ENCODE measurements at places on chromosomes 7 and 10.

GRCh38 chr7:27073076-27073475 is 22.7 kb downstream of the HOXA1 start:
- no peak for DNase-seq

DNA sequence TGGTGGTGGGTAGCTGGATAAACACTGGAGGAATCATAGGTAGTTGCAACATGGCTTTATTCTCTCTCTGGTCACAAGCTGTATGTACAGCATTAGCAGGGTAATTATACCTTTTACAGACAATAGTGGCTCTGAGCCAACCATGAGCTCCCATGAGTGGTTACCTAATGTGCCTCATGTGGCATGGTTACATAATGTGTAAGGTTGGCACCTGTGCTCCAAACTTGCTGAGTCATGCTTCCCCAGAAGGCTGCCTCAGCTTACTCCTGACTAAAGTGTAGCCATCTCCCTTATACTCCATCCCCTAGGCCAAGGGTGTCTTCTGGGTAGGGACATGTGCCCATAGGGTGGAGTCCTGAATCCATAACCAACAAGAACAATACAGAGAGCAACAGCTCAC is 345.3 kb upstream of the SEMA3C start:
- DNase-seq = no peak

GRCh38 chr7:23334482-23335056 is 35.4 kb downstream of the MALSU1 start:
- DNase-seq = no peak

- DNase-seq = no peak
Observed at GRCh38 chr10:100652406-100653135, 92.8 kb upstream of the PAX2 start.

- DNase-seq = no peak
Observed at GRCh38 chr10:55446441-55447002, 645.5 kb upstream of the PCDH15 start.

DNA sequence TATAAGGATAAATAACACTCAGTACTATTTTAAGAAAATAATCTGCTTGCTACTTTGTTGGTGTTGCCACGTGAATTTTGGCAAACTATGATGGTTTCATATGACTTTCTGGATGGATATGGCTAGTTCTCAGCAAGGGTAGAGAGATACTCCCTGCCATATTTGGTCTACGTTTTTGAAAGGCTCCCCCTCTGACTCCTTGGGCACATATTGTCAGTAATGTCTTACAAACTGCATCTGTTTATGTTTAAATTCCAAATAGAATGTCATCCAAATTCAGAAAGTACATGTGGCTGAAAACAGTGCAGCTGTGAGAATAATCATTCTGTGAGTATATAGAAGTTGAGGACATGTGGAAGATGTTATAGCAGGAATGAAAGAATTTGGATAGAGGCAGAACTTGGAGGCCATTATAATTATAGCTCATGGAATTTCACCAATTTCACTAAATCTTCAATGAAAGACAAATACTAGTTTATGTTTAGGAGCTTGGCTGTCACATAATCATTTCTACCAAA is 107.8 kb downstream of the SRI start:
- no peak for DNase-seq

Data from activated T-cell treated with anti-CD3 and anti-CD28 coated beads, Interleukin-2, amount 50 U/mL, for 24 hours (primary cell).